Tibial nerve (tissue), 4 donors: ENCODE measurements at places on chromosomes 11 and 22. TPM values are rescaled to one million over a fixed set of nuclear protein-coding genes. Genes with fewer than 3 reads are reported as not detected.

Gene GDPD4
- not detected for total RNA-seq

Gene ANO1
- total RNA-seq, result 6.3 TPM

Gene SPI1
- 18.8 TPM for total RNA-seq

Gene FAM227A
- total RNA-seq, result 3.3 TPM

Gene TPH1
- 0.66 TPM for total RNA-seq

Gene SCN3B
- 3.6 TPM for total RNA-seq

Gene KCNK7
- total RNA-seq, result 3.3 TPM

Gene RAC2
- total RNA-seq, result 18.6 TPM

Gene MMP27
- total RNA-seq, result not detected

Gene EXPH5
- 2.4 TPM for total RNA-seq

- no peak for DNase-seq
These were observed 1327.9 kb downstream of the TBC1D22A start for GRCh38 chr22:48090332-48090672.

- no peak for DNase-seq
These were observed 2.7 kb upstream of the POLDIP3 start for GRCh38 chr22:42617155-42617983.

DNA sequence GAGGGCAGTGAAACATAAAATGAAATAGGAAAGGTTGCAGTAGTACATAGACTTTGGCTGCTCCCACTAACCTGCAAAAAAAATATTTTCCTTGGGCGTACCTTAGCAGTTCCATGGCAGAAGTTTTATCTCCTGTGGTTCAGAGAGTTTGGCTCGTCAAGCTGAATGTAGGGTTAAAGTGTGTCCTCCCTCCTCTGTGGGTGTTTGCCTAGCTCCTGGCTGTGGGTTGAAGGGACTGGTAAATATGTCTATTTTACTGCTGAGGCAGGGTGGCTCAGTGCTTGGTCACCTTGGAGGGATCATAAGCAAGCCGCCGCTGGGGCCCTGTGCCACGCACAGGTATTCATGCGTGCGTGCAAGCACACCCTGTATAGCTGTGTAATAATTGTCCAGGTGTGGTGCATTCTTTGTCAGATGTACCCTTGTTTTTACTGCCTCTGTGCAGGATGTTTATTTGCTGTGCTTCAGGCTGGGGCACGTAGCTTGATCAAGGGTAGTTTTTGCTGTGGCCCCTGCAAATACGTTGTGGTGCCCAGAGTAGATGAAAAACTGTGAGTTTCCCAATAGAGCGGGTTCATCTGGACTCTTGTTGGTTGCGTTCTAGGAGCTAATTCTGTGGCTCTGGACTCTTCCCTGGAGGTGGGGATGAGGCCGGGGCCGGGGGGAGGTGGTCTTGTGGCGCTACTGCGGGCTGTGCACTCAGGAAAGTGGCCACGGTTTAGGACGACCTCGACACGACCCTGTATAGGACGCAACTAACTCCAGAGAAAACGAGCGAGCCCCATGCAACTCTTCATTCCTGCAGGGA is 732 bp upstream of the SORL1 start:
- no peak for DNase-seq

GRCh38 chr11:128236506-128237498 is 350.6 kb downstream of the ETS1 start:
- DNase-seq, result no peak

- DNase-seq, result peak; percentile 39
These were observed 368.6 kb downstream of the OPCML start for GRCh38 chr11:133163463-133164419.

- no peak for DNase-seq
These were observed 37.2 kb upstream of the ACER3 start for GRCh38 chr11:76823481-76824028.

DNA sequence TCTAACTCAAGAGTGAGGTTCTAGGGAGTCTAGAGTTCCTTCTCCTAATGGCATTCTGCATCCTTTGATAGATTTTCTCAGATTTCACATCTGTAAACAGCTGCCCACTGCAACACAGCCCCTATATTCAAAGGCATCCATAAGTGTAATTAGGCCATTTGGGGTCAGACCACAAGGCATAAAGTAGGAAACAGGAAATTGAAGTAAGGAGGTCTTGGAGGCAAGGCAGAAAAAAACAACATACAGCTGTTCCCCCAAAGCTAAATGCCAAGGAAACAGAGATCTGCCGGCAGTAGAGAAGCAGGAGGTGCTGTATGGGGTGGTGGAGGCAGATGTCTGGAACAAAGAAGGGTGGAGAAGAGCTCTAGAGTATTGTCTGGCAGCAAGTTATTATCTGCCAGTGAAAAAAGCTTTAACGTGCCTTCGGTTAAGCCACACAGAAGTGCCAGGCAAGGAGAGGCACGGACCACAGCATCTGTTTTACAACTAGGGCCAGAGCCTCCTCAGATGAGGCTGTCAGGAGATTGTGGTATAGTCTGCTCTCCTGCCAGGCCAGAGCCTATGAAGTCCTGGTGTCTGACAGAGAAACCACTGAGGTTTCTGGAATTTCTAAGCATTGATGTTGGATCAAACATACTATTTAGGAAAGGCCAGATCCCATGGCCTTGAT is 100.2 kb upstream of the CHRM4 start:
- DNase-seq, result no peak

DNA sequence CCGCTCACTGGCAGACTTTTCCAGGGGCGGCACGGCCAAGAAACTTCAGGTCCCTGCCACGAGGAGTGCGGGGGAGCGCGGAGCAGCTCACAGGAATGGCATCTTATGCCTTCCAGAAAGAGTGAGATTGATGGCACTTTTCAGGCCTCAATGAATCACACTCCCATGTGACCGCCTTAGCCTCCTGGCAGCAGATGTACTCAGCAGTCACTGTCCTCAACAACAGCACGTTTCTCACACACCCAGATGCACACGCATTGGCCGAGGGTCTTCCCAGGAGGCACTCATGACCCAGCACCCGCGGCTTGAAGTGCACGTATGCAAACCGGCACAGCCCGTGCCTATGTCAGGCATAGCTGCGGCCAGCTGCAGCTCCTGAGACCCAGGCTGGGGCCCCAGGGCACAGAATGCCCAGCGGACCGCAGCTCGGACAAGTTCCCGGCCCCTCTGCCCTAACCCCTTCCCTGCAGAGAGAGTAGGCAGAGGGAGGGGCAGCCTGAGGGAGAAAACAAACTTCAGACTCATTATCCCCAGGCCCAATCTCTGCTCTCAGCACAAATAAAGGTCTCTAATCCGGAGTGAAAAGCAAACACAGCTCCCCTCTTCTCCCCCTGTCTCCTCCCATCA is 48.3 kb downstream of the RPUSD4 start:
- DNase-seq, result no peak

- no peak for DNase-seq
These were observed 15.8 kb downstream of the EPS8L2 start for GRCh38 chr11:721741-722345.

GRCh38 chr11:81470446-81470845 is 1263.2 kb downstream of the FAM181B start:
- no peak for DNase-seq

DNA sequence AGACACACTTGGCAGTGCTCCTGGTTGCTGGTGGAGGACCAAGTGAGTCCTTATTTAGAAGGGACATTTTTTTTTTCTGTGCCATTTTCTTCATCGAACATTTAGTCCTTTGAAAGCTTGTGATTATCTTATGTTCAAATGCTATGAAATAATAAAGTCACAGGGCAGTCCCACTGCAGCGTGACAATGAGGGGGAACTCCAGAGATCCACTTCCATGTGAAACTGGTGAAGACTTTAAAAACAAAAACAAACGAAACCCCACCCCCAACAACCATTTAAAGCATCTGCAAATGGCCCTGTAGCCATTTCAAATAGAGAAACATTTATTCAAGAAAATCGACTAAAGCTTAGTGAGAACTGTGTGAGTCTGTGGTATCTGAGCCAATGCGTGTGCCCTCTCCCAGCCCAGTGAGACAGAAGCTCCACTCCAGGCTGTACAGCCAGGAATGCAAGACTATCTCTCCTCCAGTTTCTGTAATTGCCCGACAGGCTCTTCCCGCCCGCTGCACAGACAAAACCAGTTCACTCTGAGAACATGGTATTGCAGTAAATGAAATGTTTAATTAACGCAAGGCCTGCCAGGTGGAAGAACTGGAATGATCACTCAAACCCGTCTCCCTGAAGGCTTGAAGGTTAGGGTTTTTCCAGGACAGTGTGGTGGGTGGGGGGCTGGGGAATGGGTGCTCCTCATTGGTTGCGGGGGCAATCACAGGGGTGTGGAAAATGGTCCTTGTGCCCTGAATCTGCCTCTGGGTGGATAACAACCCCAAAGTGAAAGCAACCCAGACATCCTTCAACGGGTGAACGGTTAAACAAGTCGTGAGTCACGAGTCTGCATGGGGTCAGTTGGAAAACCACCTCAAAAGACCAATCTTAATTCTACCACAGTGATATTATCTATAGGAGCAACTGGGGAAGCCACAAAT is 8.4 kb downstream of the KRTAP5-6 start:
- no peak for DNase-seq

GRCh38 chr22:30296833-30297232 is 7.5 kb upstream of the CASTOR1 start:
- no peak for DNase-seq

GRCh38 chr22:24434471-24435322 is 7.3 kb downstream of the ADORA2A start:
- DNase-seq, result no peak

- DNase-seq, result no peak
These were observed 138.3 kb downstream of the MPPED1 start for GRCh38 chr22:43550024-43550620.

- DNase-seq, result no peak
These were observed 861.6 kb downstream of the METTL15 start for GRCh38 chr11:28969832-28970231.

DNA sequence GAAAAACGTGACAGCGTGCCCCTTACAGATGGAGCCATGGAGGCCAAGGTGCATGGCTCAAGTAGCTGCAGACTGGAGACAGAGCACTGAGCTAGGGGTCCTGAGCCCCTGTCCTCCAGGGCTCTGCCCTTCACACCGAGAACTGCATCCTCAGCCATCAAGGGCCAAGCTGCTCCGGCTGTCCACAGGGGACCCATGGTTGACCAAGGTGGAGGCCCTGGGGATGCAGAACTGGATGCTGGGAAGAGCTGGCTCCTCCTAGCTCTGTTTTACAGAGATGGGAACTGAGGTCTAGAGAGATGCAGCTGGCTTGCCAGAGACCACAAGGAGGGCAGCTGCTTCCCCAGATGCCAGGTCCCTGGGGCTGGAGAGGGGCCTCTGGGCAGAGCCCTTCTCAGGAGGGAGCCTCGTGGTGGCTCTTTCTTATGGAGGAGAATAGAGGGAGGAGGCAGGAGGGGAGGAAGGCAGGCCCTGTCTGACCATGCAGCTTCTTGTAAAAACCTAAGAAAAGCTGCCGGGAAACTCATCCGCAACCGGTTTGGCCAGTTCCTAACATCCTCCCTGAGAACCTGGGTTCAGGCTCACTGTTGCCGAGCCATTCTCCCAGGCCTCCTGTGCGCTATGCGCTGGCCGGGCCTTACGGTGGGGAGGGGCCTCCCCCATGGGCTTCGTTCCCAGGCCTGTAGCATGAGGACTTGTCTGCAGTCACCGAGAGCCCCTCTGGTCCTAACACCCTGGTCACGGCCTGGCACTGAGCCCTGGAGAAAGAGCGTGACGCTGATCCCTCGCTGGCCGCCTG is 80.6 kb downstream of the WNT7B start:
- DNase-seq, result no peak

DNA sequence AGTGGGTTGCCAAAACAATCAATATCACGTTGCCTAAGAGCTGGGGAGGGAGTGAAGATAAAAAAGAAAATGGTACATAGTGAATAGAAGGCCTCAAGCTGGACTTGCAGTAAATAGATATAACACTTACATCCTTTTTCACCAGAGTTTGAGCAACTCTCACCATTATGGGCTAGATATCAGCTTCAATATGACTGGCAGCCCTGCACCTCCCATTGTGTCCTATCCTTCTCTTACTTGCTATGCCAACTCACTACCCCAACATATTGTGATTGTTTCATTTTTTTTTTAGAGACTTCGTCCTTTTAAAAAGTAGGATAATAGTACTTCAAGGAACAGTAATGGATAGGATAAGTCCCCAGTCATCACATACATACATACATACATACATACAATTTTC is 7.4 kb downstream of the HBG1 start:
- DNase-seq, result no peak

- no peak for DNase-seq
These were observed 969.6 kb downstream of the BRD1 start for GRCh38 chr22:48858121-48858520.

GRCh38 chr11:460331-461199 is 10.5 kb downstream of the PTDSS2 start:
- DNase-seq, result no peak

GRCh38 chr11:105960252-105961245 is 61.5 kb downstream of the MSANTD4 start:
- DNase-seq, result no peak

GRCh38 chr11:78660471-78660870 is 85.8 kb upstream of the NARS2 start:
- DNase-seq, result no peak

DNA sequence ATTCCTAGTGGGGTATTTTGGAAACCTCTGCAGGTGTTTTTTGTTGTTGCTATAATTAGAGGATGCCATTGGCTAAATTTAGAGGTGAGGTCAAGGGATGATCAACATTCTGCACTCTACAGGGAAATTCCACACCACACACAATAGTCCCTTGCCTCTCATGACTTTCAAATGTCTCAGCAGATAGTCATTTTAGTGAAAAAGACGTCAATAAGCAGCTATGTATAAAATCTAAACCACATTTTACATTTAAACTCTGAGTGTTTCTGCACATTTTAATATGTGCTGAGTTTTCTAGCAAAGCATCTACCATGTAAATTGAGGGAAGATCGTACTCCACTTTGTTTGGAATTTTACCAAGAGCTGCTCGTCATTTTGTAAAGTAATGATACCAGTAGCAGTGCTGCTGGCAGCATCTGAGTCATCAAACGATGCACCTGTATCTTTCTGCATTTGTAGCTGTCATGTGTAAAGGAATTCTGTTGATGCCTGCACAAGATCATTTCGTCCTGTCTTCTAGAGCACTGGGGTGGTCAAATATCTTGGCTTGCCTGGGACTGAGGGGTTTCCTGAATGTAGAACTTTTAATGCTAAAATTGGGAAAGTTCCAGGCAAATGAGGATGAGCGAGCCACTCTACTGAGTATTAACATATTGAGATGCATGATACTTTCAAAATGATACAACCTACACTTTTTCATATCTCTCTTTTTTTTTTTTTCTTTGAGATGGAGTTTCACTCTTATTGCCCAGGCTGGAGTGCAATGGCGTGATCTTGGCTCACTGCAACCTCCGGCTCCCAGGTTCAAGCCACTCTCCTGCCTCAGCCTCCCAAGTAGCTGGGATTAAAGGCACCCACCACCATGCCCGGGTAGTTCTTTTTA is 414.5 kb upstream of the SYN3 start:
- DNase-seq, result no peak

GRCh38 chr11:71140206-71140919 is 112.0 kb downstream of the SHANK2 start:
- no peak for DNase-seq
